ENCODE measurements at places on chromosomes 6 and 20. TPM values are rescaled to one million over a fixed set of nuclear protein-coding genes. Genes with fewer than 3 reads are reported as not detected.

The MCM8 gene
- 6.9 TPM for total RNA-seq

The DNMT3B gene
- 0.28 TPM for total RNA-seq

The ECT2L gene
- 0.41 TPM for total RNA-seq

The PSMB9 gene
- 16.9 TPM for total RNA-seq

The PNLDC1 gene
- total RNA-seq: not detected

The F13A1 gene
- total RNA-seq: 77.9 TPM

The EPHA7 gene
- 12.3 TPM for total RNA-seq

The KIFC1 gene
- 0.62 TPM for total RNA-seq

The IL17F gene
- total RNA-seq: not detected

- DNase-seq: no peak
Measured at GRCh38 chr6:169930799-169931198, 179.4 kb downstream of the ERMARD start.

DNA sequence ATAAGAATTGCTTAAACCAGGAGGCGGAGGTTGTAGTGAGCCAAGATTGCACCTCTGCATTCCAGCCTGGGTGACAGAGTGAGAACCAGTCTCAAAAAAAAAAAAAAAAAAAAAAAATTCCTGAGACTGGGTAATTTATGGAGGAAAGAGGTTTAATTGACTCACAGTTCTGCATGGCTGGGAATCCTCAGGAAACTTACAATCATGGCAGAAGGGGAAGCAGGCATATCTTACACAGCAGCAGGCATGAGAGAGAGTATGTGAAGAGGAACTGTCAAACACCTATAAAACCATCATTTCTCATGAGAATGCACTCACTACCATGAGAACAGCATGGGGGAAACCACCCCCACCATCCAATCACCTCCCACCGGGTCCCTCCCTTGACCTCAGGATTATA is 1.8 kb upstream of the FKBP1A start:
- no peak for DNase-seq

GRCh38 chr20:12762725-12763124 is 246.0 kb upstream of the SPTLC3 start:
- no peak for DNase-seq

- DNase-seq: no peak
Measured at GRCh38 chr20:53814060-53814459, 220.4 kb upstream of the ZNF217 start.

- DNase-seq: peak; percentile 80
Measured at GRCh38 chr6:30102970-30103871, 9.7 kb downstream of the TRIM31 start.

- DNase-seq: no peak
Measured at GRCh38 chr20:1646975-1647431, 10.6 kb downstream of the SIRPG start.

DNA sequence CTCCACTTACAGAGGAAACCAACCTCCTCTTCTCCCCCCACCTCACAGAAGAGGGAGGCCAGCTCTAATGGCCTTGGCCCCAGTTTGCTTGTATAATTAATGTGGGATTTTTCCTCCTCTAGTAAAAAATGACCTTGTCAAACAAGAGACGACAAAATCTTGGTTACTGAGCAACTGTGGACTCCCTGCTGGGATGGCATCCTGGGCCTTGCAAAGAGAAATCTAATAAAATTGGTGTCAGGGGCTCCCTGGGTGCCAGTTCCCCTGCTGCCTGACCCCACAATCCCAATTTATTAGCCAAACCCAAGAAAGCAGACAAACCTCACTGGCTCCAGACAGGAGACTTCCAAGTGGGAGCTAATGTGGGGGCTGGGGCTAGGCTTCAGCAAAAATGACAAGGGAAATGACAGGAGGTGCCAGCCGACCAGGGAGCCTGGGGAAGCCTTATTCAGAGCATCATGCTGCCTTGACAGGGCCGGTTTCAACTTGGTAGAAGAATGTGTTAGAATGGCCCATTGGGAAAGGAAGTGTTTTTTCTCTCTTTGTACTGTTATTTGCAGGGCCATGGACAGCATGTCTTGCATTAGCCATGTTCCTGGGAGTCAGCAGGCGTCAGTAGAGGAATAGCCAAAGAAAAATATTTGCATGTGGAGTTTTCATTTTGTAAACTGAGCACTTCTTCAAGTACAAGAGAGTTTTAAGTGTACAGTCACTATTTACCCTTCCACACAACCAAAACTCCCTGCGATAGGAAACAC is 816.9 kb downstream of the DHX35 start:
- no peak for DNase-seq

DNA sequence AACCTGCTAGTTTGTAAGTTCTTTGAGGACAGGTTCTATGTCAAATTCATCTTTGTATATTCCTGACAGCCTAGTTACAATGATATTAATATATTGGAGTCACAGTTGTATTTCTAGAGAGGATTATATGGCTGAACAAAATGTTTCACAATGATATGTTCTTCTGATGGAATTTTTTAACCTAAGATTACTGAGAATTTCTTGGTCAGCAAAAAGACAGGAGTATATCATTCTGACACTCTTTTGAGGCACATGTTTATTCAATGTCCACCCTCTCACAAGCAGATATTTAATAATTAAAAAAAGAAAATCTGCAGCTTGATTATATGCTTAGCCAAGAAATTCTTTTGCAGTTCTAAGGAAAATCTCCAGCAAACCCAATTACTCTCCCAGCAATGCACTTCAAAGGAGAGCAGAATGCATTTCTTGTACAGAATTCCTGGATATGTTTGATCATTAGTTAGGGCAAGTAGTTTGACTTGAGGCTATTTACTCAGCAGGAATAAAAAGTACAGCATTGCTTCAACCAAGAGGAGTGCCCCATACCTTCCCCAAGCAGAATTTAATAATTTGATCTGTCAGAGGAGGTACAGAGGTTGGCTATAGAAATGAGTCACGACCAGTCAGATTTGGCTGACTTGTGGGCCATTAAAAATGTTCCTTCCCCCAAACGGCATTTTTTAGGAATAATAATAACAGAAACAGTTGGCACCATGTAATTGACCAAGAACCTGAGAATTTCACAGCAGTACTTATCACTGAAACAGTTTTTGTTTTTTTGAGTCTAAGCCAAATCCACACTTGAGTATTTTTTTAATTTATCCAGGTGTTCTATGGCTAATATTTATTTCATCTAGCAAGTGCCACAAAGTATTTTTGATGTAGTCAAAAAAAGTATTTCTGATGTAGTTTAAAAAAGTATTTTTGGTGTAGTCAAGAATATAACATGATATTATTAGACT is 508.1 kb upstream of the FLRT3 start:
- DNase-seq: no peak

GRCh38 chr6:41568585-41569384 is 22.6 kb downstream of the FOXP4 start:
- peak; percentile 68 for DNase-seq

DNA sequence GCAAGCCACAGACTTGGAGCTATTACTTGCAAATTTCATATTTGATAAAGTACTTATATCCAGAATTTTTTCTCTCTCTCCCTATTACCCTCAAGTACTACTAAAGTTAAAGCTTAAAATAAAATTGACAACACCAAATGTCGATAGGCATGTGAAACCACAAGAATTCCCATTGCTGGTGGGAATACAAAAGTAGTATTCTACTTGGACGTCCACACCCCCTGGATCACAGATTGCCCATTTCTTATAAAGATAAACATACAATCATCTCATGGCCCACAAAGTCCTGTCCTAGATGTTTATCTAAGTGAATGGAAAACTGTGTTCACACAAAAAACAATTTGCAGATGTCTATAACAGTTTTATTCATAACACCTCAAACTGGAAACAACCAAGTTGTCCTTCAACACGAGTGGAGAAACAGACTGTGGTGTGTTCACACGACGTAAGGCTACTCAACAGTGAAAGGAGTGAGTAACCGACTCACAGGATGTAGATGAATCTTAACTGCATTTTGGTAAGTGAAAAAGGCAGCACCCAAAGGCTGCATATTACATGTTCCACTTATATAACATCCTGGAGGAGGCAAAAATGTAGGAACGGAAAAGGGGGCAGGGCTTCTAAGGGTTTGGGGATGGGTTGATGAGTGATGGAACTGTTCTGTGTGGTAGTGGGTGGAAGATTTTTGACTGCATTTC is 297.4 kb downstream of the THBS2 start:
- DNase-seq: no peak

GRCh38 chr20:44582311-44583025 is at the start of gene PKIG:
Gene PKIG, plus strand, starts transcription at chr20:44582579. Its CDS starts 31,978 bp downstream, at chr20:44614557.
- peak; percentile 49 for DNase-seq

DNA sequence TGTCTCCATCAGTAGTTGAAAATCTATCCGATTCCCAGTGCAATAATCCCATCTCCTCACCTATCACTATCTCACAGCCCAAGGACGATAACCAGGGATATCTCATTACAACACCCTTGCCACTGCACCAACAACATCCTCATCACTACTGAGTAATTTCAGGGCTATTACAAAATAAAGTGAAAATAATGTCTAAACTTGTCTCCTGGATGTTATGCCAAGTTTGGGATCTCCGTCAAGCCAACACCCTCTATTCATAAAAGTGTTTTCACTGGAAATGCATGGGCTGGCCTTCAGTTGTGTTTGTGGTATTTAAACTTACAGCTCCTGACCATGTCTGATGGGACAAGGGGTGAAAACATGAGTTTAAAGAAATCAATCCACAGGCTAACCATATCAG is 42.0 kb upstream of the STMND1 start:
- DNase-seq: no peak
